Putamen (tissue), 1 donor: ENCODE measurements at places on chromosomes 1 and 21.

DNA sequence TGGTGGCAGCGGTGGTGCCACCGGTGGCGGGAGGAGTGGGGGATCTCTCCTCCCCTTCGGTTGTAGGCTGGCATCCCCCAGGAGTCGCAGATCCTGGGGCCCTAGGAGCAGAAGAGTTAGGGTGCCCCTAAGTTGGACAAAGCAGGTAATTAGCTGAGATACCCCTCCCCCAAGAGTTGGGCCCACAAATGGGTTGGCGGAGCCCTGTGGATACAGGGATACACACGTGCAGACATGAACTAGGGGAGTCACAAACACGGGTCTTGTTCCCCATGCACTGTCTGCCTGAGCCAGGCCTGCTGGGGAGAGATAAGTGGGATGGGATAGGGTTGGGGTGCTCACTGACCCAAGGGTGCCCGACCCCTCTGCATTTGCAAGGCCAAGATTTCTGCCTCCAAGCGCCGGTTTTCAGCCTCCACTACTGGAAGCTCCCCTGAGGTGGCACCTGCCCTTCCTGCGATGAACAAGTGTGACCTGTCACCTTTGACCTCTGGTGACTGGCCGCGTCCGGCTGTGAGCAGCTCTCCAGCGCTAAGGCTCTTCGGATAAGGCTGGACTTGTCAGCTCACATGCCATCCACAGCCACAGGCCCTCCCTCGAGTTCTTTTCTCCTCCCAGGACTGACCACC, 1.8 kb downstream of the CCDC17 start:
- DNase-seq: no peak

GRCh38 chr1:56586502-56586901, 7.1 kb upstream of the PLPP3 start:
- no peak for DNase-seq

DNA sequence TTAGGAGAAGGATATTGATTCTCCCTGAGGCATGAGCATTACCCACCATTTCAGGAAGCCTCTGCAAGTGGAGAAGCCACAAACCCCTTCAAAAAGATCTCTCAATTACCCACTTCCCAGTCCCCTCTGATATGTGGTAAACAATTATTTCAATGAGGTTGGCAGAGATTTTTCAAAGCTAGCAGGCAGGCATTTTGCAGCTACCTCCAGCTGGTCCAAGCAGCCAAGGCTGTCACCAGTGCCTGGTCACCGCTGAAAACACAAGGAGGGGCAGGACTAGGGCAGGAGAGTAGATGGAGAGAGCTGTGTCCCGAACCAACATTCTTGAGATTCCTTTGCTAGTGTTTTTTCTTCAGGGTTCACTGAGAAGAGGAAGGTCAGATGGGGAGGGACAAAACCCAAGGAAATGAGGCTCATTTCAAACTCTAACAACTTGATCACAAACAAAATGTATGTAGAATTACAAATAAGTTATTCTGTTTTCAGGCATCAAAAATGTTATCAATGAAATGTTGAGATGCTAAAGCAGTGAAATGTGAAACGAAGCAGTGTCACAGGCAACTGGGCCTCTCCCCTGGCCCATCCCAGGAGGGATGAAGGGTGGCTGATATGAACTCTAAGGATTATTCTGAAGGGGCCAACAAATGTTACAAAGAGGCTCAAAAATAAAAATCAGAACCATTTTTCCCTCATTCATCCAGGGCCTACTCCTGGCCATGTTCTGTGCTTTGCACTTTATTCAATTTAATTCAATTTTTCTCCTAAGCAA, 22.3 kb downstream of the APP start:
- no peak for DNase-seq

DNA sequence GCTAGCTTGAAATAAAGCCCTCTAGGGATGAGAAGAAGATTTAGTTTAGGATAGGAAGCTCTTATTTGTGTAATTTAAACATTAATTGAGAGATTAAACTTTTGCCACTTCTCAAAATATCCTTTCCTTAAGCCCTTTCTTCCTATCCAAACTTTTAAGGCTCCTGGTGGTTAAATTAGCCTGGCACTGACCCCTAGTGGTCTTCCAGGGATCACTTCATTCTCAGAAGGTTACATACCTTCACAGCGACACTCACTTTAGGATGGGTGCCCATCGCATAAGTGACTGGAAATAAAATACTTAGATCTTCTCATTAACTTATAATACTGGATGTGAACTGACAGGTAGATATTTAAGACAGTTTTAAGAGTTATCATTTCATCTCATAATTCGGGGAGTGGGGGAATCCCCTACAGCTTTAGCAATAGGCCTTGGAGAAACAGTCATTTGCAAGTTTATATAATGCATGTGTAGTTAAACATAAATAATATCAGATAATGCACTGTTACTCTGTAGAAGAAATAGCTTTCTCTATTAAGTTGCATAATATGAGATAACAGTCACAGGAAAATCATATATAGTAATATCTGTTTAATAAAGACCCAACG, 7.4 kb downstream of the LHX9 start:
- peak; percentile 22 for DNase-seq

- no peak for DNase-seq
These were observed 1.1 kb upstream of the TBX15 start for GRCh38 chr1:118989006-118989815.

DNA sequence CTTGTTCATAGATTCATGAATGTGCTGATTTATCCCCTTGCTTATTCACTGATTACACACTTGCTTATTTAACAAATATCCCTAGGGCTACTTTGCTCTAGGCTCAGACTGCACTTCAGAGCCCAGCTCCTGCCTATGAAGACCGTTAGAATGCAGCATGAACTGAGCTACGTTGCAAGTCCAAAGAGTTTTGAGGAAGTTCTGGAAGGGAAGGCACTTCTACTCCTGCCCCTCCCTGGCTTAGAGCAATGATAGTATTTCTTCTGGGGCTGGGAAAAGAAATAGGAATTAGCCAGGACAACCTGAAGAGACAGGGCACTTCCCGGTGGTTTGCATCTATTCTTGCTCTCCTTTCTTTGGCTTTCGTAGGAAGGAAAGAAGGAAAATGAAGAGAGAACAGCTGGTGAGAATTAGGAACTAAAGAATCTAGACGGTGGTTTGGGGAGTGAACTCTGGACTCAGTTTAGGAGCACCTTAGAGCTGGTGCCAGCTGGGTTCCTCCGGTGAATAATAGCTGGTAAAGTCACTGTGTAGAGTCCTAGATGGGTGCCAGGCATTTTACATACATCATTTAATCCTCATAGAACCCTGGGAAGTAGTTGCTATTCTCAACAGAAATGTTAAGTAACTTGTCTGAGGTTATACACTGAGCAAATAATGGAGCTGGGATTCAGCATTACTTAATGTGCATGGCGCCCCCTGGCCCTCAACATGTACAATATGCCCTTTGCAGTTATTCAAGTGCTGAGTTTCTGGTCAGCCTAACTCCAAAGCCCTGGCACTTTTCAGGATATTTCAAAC, 65.9 kb downstream of the NDUFS5 start:
- no peak for DNase-seq

- no peak for DNase-seq
These were observed 288.9 kb downstream of the TM2D1 start for GRCh38 chr1:61436016-61436415.

DNA sequence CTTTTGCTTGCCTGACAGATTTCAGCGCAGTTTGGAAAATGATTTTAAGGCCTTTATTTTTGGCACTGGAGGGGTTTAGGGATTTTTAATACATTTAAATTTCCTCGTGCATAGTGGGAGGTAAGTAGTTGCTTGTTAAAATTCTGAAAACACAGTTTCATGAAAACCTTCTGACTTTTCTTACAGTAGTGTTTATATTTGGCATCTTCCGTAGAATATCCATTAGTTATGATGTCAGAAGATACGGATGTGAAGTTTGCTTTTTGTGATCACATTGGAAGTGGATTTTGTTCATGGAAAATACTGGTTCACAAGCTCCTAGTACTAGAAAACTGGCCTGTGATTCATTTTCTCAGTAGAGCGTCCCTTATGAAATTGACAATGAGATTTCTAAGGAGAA, 1.3 kb downstream of the RABGAP1L start:
- no peak for DNase-seq

DNA sequence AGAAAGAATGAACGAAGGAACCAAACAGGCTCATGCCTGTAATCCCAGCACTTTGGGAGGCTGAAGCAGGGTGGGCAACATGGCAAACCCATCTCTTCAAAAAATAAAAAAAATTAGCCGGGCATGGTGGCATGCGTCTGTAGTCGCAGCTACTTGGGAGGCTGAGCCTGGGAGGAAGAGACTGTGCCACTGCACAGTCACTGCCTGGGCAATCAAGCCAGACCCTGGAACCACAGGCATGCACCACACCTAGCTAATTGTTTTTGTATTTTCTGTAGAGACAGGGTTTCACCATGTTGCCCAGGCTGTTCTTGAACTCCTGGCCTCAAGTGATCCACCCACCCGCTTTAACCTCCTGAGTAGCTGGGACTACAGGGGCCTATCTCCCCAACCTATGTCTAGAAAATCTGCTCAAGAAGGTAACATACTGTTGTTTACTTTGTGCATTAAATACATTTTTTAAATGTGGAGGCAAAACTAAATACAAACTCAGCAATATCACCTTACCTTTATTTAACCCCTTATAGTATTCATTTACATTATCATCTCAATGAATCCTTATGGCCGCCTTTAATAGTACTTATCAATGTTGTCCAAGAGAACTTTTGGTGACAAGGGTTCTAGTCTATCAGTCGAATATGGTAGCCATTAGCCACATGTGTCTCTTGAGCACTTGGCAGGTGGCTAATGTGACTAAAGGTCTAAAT, 2.7 kb downstream of the KHDC4 start:
- DNase-seq: no peak

GRCh38 chr1:222824641-222825040, 9.8 kb downstream of the DISP1 start:
- no peak for DNase-seq

DNA sequence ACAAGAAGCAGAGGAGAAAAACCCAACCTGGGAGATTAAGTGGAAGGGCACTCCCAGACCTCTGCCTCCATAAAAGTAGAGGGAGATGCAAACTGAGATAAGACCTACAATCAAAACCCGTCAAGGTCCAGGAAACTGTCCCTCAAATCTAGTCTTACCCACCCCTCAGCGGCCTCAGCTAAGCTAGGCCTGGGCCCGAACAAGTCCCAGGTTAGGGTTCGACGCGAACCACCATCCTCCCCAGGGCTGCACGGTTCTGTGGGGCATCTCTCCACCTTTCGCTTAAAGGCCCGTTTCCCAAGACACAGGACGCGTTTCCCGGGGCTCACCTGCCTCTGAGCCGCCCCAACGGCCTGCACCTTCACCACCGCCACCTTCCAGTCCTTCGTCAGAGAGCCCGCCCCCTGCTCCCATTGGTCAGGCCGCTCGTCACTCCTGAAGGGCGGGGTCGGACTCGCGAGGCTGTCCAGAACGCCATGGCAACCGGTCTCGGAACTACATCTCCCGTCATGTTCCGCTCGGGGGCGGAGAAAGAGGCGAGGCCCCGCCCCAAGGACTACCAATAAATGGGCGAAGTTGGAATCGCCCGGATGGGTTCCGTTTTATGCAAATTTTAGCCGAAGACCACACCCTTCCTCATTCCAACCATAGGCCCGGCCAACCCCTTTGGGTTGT, at the start of gene CRYZL1:
Gene CRYZL1, minus strand, starts transcription at position 390 of the 675 bp plus-strand sequence. CDS start 10,190 bp downstream, outside the sequence.
- peak; percentile 100 for DNase-seq

DNA sequence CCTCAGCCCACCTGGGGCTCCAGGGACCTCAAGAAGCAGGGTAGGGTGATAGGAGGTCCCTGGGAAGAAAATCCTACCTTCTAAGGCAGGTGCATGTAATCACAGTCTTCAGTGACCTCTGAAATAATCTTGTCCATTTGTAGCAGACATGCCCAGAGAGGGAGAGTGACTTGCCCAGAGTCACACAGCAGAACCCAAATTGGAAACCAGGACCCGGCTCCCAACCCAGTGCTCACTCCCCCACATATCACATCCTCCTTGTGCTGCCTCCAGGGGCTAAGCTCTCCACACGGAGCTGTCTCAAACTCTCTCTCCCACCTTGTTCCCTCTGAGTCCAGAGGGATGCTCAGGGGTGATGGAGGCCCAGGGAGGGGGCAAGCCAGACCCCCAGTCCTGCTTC, 72.5 kb downstream of the RAP1GAP start:
- no peak for DNase-seq

- peak; percentile 53 for DNase-seq
These were observed 1.5 kb downstream of the PHGDH start for GRCh38 chr1:119713039-119713748.

GRCh38 chr1:167767761-167768160, 46.0 kb downstream of the MPZL1 start:
- DNase-seq: no peak

DNA sequence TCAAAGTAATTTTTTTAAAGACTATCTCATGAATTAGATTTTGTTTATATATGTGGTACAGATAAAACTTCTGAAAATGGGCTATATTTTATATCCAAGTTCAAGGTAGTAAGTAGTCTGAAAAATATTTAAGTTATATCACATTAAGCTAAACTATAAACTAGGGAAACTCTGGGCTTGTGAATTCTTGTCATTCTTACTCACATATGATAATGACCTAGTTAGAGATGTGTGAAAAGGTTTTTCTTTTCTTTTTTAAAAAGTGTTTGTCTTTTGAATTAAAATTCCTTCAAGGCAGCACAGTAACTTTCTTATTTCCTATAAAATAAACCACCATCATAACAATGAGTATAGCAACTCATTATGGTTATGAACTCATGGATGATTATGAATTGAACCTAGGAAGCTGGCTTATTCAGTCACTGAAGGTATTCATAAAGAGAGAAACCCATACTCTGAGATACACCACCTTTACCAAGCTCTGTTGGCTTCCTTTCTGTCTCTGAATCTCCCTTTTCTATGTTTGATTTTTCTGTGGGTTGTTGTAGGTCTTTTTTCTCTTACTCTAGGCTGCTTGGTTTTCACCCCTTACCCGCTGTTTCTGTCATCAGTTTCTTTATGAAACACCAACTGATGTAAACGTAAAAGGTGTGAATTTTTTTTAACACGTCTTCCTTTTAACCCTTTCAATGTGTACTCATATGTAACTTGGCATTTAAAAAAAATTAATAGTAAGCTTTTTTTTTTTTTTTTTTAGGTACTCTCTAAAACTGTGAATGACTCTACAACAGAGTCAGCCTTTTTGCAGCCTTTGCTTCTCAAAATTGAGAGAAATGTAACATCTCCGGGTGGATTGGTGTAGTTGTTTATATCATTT, 25.2 kb downstream of the IL12RB2 start:
- no peak for DNase-seq

DNA sequence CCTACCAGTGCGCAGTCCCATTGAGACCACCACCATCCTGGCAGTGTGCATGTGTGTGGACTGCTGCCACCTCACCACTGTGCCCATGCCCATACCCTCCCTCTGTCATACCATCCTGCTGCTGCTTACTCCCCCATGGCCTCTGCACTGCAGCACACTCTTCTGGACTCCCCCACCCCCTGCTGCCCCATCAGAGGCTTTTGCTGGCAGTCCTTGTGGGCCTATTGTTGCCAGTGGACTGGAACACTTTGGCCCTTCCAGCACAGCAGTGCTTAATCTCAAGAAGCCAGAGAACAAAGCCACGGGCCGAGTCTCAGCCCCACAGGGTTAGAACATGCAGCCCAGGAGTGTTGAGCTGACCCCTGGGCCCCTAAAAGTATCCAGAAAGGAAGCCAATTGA, 41.9 kb upstream of the IVNS1ABP start:
- DNase-seq: no peak

- no peak for DNase-seq
These were observed 9.6 kb upstream of the KCNE1 start for GRCh38 chr21:34521561-34521960.

GRCh38 chr1:10675813-10676212, 120.6 kb downstream of the CASZ1 start:
- no peak for DNase-seq

- DNase-seq: peak; percentile 26
These were observed 40.2 kb downstream of the TBX19 start for GRCh38 chr1:168320800-168321450.
